ENCODE measurements at places on chromosomes 2 and 18.

- no peak for DNase-seq
These were observed 2109.9 kb upstream of the PIK3C3 start for GRCh38 chr18:39845106-39845505.

- no peak for DNase-seq
These were observed 29.8 kb downstream of the TANK start for GRCh38 chr2:161190050-161190449.

DNA sequence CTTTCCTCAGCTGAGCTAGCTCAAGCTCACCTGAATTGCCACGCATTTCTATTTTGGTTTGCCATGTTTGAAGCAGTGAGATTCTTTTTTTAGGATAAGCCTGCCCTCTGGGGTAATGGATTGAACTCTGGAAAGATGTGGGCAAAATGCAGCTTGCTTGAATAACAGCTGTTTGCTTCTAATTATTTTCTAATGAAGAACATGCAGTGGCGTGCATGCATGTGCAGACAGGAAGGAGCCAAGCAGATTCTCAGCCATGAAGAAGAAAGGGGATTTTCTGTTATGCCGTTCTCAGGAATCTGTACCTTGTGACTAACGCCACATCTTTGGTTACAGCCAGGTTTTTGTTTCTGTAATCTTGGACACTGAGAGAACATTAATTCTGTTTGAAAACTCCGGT is 171.2 kb downstream of the ANTXR1 start:
- no peak for DNase-seq

DNA sequence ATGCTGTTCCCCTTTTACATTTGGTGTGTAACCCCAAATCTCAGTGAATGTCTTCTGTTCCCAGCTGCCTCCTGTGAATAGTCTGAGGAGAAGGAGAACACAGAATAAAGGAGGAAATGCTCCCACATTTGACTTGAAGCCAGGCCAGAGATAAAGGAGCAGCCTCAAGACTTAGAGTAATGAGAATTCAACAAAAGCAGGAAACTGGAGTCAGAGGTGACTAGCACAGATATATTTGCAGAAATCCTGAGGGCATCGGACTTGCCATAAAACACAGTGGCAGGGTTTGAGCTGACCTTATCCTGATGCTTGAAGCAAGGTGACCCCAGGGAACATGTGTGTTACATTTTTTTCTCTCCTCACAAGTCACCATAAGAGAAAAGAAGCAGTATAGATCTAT is 291.4 kb upstream of the RND3 start:
- no peak for DNase-seq

DNA sequence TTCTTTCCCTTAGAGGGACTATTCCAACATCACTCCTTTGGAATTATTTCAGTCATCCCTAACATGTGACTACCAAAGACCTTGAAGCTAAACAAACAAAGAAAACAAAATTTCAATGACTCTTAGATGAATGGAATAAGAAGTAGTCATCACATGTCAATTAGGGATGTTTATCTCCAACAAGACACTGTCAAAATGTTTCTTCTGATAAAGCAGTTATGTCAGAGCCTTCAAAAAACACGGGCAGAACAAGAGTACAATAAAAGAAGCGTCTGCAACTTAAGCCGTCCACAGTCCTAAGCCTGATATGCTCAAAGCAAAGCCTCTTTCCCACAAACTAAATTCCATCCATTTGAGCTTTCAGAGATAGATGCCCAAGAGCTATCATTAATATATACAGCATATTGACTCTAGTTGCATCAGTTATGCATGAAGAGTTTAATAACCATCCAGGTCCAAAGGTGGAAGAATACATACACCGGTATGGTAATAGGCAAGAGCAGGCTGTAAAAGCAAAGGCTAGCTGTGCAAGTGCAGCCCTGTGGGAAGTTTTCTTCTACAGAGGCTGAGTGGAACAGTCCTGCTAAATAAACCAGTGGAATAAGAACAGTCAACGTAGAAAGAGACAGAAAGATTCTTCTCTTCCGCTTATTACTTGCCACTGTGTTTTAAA is 98.1 kb downstream of the ICA1L start:
- DNase-seq = no peak

- no peak for DNase-seq
These were observed 96.0 kb downstream of the TNS1 start for GRCh38 chr2:217906798-217907197.
